ENCODE measurements at places on chromosomes 5 and 9.

DNA sequence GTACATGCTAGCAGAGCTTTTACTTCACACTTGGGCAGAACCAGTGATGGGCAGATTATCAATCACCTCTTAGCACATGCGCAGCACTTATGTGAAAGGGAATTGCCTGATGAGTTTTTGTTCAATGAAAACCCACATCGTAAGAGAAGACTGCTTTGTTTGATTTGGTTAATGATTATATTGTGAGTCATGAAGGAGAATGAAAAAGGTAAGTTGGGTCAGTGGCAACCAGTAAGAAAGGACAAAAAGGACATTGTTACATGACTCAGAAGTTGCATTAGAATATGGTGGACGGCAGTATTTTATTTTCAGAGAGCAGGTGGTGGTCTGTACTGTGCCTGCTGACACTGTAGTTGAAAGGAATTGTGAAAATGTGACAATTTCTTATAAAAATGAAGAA is 127.4 kb downstream of the AOPEP start:
- no peak for DNase-seq

DNA sequence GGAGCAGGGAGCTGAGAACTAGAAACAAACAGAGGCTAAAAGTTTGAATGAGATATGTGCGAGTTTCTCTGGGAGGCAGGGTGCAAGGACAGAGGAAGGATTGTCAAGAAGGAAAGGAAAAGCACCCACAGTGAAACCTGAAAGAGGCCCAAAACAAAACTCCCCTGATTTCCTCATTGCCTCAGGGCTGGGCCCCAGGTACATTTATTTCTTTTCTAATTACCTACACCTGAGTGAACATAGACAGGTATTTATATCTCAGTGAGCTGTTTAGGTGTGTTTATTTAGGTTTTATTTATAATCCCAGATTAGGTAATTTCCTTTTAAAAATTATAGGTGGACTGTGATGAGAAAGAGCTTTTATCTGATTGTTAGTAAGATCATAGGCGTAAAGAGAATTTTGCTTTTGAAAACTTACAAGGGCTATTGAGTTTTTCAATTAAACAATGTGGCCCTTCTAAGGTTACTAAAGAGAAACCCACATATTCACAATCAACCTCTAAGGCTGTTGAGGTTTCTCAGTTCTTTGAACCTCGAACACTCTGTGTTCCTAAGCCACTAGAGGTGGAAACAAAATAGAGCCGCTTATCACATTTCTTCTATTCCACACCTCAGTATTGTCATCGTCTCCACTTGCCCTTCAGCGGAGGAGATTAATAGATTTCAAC is 344.8 kb downstream of the ZNF608 start:
- DNase-seq = no peak

GRCh38 chr9:123753016-123753415 is 176.9 kb downstream of the DENND1A start:
- no peak for DNase-seq

DNA sequence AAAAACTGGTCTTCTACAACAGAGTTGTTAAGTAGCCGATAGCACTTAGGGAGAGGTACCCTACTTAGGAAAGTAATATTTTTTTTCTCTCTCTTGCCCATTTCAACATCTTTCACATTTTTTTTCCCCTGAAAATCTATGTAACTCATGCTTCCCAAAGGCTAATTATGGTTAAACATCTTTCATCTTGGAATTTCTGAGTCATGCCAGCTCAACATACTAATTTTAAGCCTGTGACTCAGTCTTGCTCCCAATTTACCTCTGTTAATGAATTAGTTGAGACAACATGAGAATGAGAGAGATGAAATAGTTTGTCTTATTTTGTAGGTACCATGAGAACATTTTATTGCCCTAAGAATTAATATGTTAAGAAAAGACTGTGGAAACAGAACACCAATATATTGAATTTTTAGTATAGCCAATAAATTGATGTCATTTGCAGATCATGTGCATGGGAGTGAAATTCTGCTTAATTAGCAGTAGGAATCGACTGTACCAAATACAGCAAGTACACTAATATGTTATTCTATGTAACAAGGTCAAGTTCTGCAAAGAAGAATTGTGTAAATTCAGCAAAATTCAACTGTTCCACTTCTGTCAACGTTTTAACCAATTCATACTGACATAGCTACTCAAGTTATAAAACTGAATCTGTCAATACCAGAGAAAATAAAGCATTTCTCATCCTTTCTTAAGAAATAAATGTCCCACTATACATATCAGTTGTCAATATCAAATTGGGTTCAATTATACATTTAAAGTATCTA is 550.0 kb downstream of the PTPRD start:
- DNase-seq = peak; percentile 79

DNA sequence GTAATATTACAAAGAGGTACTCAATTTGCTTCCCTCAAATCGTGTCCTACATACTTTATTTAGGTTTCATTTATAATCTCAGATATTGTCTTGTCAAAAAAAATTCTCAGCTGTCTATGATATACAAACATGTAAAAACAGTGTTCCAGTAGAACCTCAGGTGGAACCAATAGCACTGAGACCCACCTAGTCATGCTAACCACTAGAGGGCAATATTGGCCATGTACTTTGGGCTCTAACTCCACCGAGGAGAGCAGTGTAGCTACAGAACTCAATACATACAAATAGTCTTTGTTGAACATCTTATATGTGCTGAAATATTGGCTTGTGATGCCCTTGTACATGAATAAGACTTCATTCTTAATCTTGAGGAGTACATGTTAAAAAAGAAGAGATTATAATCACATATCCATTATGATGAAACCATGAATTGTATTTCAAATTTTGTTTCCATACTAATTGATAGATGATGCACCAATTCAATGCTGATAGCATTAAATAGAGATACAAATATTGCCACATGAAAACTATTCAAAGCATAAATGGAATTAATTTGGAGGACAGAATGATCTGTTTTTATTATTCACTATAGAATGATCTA is 71.2 kb upstream of the CNTLN start:
- DNase-seq = peak; percentile 41

DNA sequence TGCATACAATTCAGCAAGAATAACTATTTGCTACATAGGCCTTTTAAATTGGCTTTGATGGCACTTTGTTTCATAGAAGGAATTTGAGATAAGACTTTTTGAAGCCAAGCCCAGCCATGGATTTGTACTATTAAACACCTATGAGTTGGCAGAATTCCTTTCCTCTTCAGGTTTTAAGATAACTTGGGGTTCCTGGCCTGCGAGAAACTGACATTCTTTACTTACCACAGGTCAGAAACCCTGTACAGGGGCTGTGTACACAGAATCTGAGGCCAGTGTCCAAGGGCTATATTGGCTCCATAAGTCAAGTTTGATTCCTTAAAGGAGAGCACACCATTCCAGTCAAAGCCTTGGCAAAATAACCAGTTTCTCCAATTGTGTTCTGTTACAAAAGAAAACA is 10.8 kb upstream of the BTNL3 start:
- DNase-seq = no peak

DNA sequence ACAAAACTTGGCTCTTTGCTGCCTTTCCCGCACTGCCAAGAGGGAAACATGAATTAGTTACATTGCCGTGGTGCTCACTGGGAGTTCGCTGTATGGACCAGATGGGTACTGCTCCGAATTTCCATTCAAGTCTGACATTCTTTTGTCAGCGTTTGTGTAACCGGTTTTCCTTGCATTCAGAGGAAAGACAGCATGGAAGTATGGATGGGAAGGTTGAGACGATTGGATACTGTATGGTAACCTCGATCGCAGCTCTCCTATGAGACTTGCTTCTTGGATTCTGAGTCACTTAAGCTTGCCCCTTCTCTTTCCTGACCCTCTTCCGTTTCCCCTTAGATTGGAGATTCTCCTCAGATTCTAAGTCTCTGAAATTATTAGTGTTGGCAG is 625 bp upstream of the UBLCP1 start:
- DNase-seq = peak; percentile 10

DNA sequence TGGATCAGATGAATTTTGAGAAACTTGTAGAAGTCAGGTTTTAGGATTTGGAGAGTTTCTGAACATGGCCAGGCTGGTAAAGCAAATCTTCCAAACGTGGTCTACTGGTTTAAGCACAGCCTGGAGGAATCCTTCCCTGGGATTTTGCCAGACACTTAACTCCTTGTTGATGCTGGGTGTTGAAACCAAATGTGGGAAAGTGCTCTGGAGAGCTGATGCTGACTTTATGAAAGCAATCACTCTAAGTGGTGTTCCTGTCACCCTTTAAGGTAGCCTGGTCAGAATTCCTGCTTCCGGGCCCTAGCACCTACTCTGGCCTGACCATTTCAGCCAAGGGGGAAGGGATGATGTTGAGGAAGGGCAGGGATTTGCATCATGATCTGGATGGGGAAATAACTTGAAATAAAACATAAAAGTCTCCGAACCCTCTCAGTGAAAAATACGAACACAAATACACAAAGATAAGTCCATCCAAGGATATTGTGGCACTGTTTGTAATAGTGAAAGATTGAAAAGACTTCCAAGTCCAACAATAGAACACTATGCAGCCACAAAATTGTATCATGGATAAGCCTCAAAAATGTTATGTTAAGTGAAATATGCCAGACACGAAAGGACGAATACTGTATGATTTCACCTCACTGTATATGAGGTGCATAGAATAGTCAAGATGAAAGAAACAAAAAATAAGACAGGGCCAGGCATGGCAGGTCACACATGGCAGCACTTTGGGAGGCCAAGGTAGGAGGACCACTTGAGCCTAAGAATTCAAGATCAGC is 57.7 kb downstream of the PDE6A start:
- DNase-seq = no peak

DNA sequence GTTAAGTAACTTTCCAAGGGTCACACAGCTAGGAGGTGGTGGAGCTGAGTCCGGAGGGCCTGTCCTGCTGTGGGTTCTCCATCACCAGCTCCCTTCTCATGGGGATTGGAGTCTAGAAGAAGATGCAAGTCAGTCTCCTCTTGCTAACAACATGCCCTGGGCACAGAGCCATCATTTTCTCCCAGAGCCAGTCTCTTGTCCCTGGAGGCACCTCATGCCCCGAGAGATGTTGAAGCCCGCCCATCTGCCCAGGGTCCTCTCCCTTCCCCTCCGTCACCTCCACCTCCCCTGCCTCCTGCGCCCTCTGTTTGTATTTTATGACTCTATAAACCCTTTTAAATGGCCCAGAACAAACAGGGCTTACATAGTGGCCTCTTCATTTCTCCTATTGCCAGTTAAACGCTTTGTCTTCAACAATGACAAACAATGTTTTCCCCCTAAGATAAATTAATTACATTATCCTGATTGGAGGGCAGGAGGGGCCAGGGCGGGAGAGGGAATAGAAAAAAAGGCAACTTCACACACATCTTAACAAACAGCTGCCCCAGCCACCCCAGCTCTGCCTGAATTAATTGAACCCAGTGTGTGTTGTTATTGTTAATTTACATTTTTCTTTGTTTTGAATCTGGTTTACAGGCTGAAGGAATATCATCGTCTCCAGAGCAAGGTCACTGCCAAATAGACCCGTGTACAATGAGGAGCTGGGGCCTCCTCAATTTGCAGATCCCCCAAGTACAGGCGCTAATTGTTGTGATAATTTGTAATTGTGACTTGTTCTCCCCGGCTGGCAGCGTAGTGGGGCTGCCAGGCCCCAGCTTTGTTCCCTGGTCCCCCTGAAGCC is 55.8 kb downstream of the ASS1 start:
- DNase-seq = no peak

- DNase-seq = peak; percentile 13
These were observed 72.3 kb downstream of the ICE1 start for GRCh38 chr5:5494489-5495402.

DNA sequence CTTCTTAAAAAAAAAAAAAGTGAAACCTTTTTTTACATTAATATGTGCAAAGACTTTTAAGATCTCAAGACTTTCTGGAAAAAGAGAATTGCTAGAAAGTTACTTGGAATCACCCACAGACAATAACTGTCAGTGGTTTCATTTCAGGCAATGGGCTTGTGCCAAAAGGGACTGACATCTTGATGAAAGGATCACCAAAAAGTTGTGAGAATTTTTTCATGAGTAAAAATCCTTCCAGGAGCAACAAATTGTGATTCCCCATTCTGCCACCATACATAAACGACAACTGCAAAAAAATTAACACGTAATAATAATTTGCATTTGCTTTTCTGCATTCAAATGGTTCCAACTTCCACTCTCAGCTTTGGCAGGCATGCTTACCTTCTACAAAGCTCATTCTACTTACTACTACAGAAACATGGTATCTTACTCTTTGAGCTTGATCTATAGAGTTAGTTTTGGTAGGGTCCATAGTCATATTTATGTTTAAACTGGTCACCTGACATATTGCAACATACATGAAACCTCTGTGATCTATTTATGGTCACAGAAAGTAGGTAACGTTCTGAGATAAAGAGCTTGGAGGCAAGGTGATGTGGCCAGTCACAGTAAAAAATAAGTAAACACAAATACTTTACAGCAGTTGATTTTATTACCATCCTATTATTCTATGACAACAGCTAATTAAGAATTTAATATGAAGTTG is 3.0 kb downstream of the NREP start:
- no peak for DNase-seq

DNA sequence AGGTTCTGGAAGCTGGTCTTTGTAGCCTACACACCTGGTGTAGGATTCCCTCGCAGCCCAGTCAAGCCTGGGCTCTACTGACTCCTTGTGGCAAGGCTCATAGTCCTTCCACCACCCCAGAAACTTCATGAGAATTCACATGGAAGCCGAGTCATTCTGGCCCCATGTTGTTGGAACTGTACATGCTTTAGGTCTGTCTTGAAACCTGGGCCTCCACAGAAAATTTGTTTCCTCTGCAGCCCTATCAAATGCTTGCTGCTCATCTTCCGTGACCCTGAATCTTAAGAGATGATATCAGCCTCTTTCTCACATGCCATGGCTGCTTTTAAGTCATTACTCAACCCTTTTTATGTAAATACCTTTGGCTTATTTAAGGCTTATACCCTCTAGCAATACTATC is 113.4 kb upstream of the GRHPR start:
- peak; percentile 72 for DNase-seq

GRCh38 chr9:135229701-135230385 is 142.4 kb downstream of the OLFM1 start:
- no peak for DNase-seq

DNA sequence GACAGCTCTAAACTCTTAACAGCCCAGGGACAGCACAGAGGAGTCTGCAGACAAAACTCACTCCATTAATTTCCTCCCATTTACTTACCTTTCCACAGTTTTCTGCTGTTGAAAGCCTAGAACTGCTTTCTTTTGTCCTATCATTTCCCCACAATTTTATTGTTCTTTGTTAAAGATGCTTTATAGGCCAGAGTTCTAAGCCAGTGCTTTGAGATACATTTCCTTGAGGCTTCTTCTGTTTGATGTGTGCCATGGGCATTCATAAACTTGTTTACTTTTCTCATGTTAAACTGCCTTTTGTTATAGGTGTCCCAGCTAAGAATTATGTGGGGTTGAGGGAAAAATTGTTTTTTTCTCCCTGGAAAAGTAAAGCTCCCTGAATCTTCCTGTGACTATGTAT is 25.9 kb upstream of the SUB1 start:
- no peak for DNase-seq

Measured in HFFc6 (cell line).